KBM-7 (cell line): ENCODE measurements at places on chromosomes 7 and 10.

- no peak for DNase-seq
These were observed 16.5 kb downstream of the ADCY1 start for GRCh38 chr7:45590679-45591057.

- no peak for DNase-seq
These were observed 8.5 kb downstream of the C10orf90 start for GRCh38 chr10:126661841-126662515.

- DNase-seq: peak; percentile 59
These were observed 146.8 kb downstream of the SPAG6 start for GRCh38 chr10:22491931-22492615.

DNA sequence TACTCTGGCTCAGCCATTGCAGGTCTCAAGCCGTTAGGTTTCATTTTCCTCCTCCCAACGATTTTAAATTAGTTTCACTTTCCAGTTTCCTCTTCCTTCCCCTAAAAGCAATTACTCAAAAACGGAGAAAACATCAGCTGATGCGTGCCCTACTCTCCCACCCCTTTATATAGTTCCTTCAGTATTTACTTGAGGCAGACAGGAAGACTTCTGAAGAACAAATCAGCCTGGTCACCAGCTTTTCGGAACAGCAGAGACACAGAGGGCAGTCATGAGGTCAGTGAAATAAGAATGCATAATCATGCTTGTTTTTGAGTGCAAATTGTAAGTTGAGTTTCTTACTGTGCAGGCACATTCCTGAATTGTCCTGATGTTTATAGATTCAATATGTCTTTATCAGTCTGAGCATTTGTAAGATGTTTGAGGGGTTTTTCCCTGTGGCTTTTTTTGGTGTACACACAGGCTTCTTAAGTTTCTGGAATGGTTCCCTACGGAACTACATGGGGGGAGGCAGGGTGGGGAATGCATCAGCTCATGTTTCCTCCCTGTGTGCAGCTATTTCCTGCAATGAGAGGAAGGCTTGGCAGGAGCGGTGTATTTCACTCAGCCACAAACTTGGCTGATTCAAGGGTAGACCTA, at the start of gene IFIT3:
TSS of gene IFIT3 (plus strand) at position 195 of the 639 bp plus-strand sequence. CDS start at position 272, 77 bp downstream.
- peak; percentile 84 for DNase-seq

GRCh38 chr7:98168181-98168903, 42.9 kb upstream of the BHLHA15 start:
- peak; percentile 72 for DNase-seq

GRCh38 chr7:114934086-114934485, 12.2 kb downstream of the MDFIC start:
- DNase-seq: no peak

DNA sequence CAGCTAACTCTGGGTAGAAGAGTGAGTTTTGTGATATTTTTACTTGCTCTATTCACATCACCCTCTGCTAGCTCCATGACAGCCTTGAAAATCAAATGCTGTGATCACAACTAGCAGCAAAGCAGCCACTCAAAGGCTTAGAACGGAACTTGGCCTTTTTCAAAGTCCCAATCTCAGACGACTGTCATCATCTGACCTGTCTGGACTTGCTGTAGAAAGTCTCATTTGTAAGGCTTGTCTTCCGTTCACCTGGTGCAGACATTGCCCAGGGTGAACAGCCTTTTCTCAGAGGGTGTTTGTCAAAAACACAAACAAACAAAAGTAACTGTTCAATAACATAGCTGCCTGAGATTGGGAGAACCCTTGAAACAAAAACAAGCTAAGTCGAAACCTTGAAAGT, 458.9 kb upstream of the ADARB2 start:
- no peak for DNase-seq

GRCh38 chr10:109934958-109935793, 11.9 kb upstream of the XPNPEP1 start:
- peak; percentile 37 for DNase-seq

DNA sequence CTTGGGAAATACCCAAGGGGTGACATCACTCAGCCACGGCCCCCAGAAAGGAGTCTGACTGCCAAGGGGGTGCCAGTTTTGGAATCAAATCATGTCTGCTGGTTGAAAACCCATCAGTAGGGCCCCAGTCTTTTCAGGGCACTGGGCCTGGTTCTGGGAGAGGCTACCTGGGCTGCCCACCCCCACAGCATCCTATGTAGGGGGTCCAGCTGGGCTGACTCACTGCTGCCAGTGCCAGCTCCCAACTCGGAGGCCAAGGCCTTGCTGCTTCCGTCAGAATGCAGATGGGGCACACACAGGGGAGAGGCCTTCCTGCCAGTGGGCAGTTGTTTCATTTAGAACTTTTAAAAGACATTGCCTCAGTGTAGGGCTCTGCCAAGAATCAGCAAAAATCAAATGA, 39.5 kb upstream of the DMBT1 start:
- no peak for DNase-seq

GRCh38 chr10:108556186-108556585, 1367.1 kb downstream of the XPNPEP1 start:
- no peak for DNase-seq

DNA sequence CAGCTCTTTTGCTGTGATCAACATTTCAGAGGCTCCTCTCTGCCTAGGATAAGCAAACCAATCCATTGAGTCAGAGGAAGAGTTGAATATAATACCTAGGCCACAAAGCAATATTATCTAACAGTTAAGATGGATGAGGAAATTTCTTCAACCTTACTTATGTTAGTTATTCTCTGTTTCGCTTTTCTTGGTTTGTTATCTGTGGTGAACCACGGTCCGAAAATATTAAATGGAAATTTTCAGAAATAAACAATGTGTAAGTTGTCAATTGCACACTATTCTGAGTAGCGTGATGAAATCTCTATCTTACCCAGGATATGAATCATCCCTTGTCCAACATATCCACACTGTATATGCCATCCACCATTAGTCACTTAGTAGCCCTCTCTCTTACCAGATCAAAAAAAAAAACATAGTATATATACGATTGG, 1.5 kb upstream of the HTR7 start:
- DNase-seq: no peak

DNA sequence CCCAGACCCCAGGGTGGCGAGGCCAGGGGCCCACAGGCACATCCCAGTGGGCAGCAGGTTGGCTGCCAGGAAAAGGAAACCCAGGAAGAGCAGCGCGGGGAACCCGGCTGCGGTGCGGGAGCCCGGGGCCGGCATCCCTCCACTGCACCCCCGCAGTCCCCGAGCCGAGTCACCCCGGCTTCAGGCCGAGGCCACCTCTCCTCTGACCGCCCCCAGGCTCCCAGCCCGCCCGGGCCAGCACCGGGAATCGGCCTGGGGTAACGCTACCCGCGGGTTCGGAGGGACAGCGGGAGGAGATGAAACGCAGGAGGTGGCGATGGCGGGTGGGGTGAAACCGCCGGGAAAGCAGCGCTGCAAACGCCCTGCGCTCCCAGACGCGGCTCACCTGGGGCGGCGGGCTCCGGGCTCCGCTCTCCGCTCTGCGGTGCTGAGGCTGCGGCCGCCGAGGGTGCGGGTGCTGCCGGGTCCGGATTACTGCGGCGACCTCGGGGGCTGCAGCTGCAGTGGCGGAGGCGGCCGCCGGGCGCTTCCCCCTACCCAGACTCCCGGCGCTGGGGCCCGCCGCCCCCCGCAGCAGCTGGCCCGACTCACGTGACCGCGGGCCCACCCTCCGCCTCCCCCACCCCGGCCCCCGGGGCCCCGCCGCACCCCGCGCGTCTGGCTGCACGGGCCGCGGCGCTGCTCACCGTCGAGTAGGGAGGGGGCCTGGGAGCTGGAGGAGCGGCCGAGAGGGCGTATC, at the start of gene SCRN1:
TSS of gene SCRN1 (minus strand) at position 545 of the 739 bp plus-strand sequence. CDS start 20,734 bp downstream, outside the sequence.
- peak; percentile 54 for DNase-seq

DNA sequence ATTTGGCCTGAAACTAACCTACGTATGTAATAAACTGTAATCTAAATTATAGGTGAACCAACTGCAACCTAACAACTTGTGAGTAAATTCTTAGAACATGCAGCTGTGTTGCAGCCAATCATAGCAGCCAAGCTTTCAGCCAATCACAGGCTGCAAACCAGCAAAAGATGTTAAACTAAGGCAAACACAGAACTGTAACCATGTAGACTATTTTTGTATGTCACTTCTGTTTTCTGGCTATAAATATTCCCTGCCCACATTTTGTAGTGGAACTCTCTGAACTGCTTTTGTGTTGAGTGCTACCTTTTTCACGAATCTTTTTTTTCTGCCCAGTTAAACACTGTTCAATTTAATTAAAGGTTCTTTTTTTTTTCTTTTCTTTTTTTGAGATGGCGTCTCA, 28.2 kb upstream of the ZPBP start:
- peak; percentile 5 for DNase-seq

DNA sequence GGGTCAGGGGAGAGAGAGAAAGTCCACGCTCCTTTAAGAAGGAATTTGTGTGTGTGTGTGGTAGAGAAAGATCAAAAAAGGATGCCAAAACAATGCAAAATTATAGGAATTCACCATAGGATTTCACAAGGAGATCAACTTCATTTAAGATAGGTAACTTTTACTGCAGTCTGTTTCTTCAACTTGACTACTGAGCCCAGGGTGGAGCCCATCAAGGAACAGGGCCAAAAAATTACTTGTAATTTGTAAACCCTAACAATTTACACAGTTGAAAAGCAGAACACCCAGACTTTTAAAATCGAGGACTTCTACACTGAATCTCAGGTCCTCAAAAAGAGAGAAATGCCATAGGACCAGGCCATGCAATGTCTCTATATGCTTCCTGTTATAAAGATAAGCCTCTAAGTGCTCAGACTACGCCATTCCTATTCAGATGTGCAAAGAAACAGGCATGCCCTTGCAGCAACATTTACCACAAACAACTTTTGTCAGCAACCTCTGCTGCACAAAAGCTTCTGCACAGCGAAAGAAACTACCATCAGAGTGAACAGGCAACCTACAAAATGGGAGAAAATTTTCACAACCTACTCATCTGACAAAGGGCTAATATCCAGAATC, 10.6 kb upstream of the GIMAP4 start:
- DNase-seq: peak; percentile 72

DNA sequence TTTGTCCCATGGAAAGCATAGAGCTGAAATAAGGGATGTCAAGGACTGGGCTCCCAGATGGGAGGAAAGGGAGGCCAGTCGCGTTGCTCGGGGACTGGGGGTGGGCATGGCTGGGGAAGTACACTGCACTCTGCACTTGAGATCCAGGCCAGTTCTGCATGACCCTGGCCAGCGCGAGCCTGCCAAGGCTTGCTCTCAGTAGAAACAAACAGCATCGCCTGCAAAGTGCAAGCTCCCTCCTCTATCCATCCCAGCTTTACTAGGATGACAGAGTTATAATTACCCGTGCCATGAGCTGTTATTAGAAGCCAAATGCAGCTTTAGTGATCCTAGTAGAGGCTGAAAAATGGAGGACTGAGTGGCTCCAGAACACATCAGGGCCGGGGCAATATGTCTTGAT, 43.9 kb upstream of the PDCD4 start:
- DNase-seq: no peak

DNA sequence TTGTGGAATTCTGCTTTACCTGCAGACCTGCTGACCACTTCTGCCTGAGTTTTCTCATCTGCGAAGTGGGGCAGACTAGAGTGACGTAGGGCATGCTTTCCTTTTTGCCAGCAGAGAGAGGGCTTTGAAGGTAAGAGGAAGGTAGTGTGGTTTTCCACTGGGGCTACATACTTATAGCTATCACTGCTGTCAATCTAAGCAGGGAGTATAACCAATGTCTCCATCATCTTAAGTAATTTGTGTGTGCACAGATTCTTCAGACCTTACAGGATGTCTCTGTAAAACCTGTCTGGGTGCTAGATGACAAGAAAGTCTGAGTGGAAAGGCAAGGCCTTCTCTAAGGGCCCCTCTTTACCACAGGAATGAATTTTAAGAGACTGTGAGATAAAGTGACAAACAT, 106.8 kb downstream of the RBM20 start:
- DNase-seq: no peak

DNA sequence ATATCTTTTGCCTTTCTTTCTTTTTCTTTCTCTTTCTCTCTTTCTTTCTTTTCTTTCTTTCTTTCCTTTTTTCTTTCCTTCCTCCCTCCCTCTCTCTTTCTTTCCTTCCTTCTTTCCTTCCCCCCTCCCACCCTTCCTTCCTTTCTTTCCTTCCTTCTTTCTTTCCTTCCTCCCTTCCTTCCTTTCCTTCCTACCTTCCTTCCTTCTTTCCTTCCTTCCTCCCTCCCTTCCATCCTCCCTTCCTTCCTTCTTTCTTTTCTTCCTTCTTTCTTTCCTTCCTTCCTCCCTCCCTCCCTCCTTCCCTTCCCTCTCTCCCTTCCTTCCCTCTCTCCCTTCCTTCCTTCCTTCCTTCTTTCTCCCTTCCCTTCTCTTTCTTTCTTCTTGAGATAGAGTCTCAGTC, 25.5 kb upstream of the CALN1 start:
- no peak for DNase-seq

- peak; percentile 71 for DNase-seq
These were observed 25.0 kb upstream of the CDH23 start for GRCh38 chr10:71371750-71372166.

DNA sequence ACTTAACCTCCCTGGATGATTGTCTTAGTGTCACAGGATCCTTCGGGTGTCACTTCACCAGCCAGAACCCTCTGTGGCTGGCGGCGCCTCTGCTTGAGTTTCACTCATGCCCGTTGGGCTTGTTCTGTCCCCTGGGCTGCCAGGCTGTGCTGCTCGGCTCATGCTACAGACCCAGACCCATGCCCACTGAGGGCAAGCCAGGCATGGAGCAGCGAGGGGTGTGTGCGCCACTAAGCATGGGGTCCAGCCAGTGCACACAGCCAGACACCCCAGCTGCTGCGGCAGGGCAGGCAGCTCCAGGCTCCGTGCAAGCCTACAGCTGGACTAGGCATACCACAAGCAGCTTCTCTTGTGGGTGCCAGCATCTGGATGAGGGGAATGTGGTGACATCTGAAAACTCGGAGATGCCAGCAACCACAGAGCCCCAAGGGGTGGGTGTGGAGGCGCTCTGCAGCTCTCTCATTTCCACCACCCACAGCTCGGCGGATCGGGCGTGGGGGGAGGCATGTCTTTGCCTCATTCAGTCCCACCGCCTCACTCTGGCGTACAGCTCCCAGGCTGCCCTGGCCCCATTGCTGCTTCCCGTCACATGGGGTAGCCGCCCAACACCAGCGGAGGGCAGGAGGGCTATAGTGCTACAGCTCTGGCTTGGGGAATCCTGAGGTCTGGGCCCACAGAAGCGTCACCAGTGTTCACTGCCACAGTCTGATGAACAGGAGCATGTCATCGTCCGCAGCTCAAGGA, 269.6 kb upstream of the LRGUK start:
- no peak for DNase-seq

DNA sequence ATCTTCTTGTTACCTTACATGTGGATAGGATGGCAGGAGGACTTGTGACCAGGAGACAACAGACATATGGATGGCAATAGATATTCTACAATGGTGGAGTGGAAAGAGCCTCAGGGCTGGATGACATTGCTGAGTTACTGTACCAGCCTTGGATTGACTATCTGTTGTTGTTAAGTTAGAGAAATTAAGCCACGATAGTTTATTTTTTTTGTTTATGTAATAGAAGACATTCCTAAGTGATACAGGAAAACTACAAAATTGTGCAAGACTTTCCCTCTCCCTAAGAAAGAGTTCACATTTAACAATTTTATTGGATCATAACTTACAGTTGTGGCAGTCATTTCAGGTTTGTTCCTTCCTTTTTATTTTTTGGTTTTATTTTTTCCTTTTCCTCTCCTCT, 230.7 kb upstream of the CACNA2D1 start:
- DNase-seq: no peak

GRCh38 chr7:43868681-43869005, 674 bp downstream of the MRPS24 start:
- DNase-seq: peak; percentile 12

- DNase-seq: no peak
These were observed 119.6 kb upstream of the MKX start for GRCh38 chr10:27865221-27865635.

GRCh38 chr7:158325530-158326381, 261.9 kb downstream of the PTPRN2 start:
- DNase-seq: peak; percentile 3

- no peak for DNase-seq
These were observed 333.9 kb downstream of the DNAJB6 start for GRCh38 chr7:157670490-157671357.
